ENCODE measurements at places on chromosomes 5 and 9.
A peak's percentile ranks its signal among the peaks of the same experiment; 100 is the strongest.

DNA sequence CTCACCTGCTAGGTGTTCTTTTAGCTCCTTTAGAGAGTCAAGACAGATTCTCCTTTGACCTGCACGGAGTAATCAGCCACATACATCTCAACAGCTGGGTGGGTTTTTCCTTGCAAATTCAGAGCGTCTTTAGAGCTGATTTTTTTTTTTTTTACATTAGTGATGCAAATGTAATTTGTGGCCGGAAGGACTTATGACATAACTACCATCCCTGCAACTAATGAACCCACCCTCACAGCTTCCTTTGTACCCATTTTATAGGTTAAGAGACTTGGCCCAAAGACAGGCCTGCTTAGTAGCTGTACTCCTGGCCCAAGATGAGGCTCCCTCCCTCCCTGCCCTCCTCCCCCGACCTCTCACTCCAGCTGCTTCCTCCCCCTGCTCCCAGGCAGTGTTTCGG is 69.9 kb upstream of the NIPAL4 start:
- DNase-seq: no peak

GRCh38 chr9:121271368-121272341 is 3.7 kb downstream of the GSN start:
- DNase-seq: no peak

DNA sequence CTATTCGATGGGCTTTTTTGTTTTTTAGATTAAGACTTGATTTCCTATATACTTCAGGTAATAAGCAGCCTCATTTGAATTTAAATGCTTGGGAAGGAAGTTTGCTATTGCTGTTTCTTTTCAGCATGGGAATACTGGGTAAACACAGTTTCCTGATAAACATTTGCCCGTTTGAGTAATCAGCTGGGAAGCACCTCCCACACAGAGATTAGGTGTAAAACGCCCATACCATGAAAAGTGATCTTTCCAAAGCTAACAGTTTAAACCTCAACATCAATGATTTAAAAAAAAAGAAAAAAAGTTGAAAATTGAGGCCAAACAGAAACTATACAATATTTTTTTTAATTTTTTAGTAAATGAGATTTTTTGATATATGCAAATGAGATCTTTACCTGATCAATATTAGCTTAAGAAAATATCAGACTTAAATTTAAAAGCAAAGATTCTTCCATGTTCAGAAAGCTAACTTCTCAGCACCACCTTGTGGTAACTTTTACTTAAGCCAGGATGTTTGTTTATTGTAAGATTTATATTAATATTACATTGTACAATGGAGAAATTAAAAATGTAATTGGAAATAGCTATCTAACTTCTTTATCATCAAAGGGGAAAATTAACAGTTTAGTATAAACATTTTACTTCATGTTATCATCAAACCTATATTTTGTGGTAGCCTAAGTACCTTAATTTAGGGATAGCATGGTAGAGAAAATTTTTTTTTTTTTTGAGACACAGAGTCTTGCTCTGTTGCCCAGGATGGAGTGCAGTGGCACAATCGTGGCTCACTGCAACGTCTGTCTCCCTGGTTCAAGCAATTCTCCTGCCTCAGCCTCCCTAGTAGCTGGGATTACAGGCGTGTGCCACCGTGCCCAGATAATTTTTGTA is 39.8 kb downstream of the F2RL2 start:
- no peak for DNase-seq

- peak; percentile 70 for DNase-seq
Observed at GRCh38 chr9:135992486-135993408, 31.6 kb upstream of the UBAC1 start.

- no peak for DNase-seq
Observed at GRCh38 chr5:62617943-62618342, 39.3 kb downstream of the LRRC70 start.

DNA sequence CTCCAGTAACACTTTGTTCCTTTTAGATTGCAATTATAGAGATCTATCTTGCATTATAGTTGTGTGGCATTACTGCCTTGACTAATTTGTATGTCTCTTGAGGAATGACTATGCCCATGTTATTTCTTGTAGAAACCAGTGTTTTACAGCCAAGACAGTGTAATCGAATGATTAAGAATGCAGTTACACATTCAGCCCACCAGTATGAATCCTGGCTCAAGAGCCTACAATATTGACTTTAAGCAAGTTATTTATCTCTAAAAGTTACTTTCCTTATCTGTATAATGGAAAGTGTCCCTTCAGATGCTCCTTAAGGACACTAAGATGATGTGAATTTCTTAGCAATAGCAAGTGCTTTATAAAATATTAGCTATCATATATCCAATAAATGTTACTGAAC is 9.7 kb upstream of the SNX24 start:
- no peak for DNase-seq

GRCh38 chr5:142906863-142907671 is 136.9 kb downstream of the ARHGAP26 start:
- no peak for DNase-seq

- DNase-seq: no peak
Observed at GRCh38 chr9:93194641-93195040, 10.7 kb downstream of the WNK2 start.

GRCh38 chr9:131727795-131728545 is 11.9 kb downstream of the RAPGEF1 start:
- peak; percentile 37 for DNase-seq

DNA sequence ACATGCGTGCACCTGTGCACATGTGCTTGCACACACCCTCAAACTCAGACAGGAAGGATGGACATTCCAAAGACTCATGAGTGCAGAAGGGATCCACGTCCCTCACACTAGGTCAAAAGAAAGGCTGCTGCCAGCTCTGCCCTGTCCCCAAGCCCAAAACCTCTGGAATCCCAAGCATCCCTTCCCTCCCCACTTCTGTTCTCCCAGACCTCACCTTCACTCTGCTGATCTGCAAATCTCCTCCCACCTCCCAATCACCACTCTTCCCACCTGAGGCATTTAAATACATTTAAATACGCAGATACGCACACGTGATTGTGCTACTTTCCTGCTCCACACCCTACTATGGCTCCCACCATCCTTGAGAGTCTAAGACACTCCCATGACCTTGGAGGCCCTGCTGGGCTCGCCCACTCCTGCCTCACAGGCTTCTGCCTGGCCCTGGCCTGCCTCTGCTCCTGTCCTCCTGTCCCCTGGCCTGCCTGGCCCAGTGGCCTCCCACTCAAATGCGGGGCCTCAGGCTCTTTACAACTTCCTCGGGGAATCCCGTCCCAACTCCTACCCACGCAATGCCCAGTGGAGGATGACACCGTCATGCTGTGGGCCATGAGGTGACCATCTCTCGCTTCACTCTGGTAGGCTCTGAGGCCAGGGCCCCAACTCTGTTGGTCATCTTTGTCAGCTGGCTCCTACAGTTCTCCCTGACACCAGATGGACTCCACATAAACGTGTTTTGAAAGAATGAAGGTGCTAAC is 478.4 kb upstream of the DAP start:
- DNase-seq: no peak

GRCh38 chr5:138626333-138626944 is 51.2 kb upstream of the HSPA9 start:
- DNase-seq: no peak

GRCh38 chr9:79883073-79883645 is 311.4 kb downstream of the TLE4 start:
- no peak for DNase-seq

- DNase-seq: no peak
Observed at GRCh38 chr5:179577286-179577960, 27.1 kb downstream of the RUFY1 start.

DNA sequence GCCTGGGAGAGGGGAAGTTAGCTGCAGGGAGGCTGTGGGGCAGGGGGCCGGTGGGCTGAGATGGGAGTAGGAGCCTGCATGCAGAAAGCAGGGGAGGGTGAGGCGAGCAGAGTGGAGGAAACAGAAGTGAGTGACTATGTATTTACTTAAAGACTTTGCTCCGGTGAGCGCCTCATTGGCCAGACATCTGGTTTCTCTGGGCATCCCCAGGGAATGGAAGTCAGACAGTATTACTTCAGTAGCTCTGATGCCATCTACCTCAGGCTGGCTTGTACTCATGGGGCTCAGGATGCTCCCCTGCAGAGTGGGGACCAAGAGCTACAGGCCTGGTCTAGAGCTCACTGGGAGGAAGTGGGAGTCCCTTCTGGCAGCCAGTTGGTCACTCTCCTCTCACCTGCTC is 78.2 kb upstream of the ARAP3 start:
- peak; percentile 14 for DNase-seq

GRCh38 chr5:119726544-119726943 is 97.2 kb downstream of the FAM170A start:
- no peak for DNase-seq

- DNase-seq: peak; percentile 1
Observed at GRCh38 chr5:29697785-29698414, 1495.6 kb upstream of the CDH6 start.

DNA sequence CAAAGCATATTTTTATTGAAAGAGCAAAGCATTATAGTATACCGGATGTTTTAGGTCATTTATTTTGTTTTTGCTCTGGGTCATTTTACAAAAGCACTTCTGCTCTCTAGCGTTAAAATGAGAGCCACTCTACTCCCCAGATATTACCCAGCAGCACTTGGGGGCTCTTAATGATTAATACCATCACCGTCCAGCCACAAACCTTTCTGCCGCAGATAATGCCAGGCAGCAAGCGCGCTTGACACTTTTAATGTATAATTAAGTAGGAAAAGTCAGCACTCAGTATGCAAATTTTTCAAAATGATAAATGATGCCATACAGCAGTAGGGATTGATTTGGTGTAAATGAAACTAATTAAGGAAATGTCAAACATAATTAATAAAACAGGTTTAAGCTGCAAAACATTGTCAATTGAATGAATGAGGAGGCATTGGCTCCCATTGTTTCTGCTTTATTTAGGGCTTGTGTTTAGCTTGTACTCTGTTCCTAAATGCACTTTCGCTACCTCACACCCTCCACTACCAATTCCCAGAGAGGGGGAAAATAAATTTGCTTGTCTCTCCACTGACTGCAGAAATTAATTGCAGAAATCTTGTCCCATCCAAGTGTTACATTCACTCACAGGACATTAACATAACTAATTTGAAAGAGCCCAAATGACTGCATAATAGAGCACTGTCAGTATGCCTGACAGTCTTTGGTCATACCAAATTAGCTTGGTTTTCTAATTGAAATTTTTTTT is 358.8 kb upstream of the ARRDC3 start:
- no peak for DNase-seq

- DNase-seq: no peak
Observed at GRCh38 chr5:157481265-157481664, 21.3 kb downstream of the NIPAL4 start.

- DNase-seq: no peak
Observed at GRCh38 chr5:122985954-122986721, 50.4 kb downstream of the PPIC start.

- DNase-seq: no peak
Observed at GRCh38 chr9:105647595-105648349, 14.5 kb upstream of the TAL2 start.

DNA sequence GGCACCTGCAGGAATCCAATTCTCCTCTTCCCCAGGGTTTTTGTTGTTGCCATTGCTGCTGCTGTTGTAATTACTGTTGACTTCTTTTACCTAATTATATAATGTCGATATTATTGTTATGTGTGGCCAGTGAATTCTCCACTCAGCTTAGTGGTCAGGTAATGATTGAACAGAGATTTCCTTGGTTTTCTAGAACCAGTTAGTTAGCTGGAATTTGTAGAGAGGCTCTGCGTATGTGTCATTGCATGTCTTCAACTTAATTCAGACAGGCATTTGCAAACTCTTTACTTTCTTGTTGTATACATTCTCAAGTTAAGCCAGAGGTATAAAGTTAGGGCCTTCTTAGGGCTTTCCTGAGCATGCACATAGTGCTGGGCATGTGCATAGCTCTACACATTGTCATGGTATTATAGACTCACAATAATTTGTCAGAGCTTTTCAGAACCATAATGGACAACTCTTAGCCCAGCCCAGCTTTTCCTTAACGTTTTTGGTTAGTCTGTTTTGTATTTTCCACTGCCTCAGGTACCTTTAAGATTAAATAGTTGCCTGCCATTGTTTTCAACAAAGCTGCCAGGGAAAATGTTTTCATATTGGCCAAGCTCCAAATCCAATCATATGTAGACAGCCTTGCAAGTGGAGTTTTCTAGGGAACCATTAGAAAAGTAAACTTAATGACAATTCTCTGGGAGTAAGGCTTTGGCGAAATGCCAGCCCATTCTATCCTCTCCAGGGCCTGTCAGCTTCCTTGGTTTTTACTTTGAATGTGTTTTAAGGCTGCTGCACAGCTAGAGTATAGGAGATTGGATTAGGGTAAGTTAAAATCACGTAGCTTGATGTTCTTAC is 68.1 kb downstream of the UBE2R2 start:
- peak; percentile 64 for DNase-seq

- DNase-seq: no peak
Observed at GRCh38 chr5:80372780-80373179, 35.1 kb upstream of the ZFYVE16 start.

DNA sequence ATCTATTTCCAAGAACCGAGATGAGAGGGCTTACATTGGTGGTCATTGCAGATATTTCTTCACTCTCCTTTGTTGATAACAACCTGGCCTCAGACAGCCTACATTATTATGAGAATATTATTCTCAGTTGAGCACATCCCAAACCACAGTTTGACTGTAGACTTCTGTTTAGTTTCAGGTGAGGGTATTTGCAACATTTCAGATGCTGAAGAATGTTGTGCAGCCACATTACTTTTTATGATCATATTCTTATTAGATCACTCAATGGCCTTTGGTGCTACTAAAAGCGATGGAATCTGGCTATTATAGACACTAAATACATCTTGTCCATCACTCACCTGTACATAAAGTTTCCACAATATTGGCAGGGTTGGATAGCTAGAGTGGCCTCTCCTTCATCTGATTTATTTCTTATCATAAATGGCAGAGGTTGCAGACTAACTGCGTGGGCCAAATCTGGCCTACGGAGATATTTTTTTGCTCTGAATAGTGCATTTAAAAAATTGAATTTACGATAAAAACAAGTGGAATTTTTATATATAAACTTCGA is 26.2 kb upstream of the RICTOR start:
- no peak for DNase-seq

- no peak for DNase-seq
Observed at GRCh38 chr5:117888688-117889087, 1099.7 kb downstream of the DTWD2 start.

- no peak for DNase-seq
Observed at GRCh38 chr9:127974001-127974768, 6.6 kb downstream of the EEIG1 start.

GRCh38 chr5:68547056-68547455 is 331.5 kb downstream of the PIK3R1 start:
- no peak for DNase-seq

DNA sequence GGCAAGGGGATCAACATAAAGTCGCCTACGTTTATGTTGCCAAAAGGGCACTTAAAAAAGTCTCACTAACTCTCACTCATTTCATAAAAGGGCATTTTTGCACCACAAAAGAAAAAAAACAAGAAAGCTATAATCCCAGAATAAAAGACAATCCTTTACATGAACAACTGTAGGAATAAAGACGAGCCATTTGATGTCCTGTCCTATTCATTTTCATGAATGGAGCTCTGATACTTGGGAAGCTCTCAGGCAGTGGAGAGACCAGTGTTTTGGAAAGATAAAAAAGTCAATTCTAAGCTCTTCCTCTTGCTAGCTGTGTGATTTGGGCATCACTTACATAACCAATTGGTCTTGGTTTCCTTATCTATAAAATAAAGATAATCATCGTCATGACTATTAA is 95.5 kb upstream of the EQTN start:
- DNase-seq: no peak

GRCh38 chr5:51096859-51097258 is 286.4 kb upstream of the ISL1 start:
- no peak for DNase-seq

GRCh38 chr9:70110194-70111041 is 66.8 kb downstream of the MAMDC2 start:
- DNase-seq: peak; percentile 71

GRCh38 chr9:134987376-134987775 is 69.7 kb upstream of the FCN1 start:
- no peak for DNase-seq

Data from kidney tubule cell (primary cell).